BJ (cell line): ENCODE measurements at places on chromosomes 2 and 18. TPM values are rescaled to one million over a fixed set of nuclear protein-coding genes. Genes with fewer than 3 reads are reported as not detected.

DNA sequence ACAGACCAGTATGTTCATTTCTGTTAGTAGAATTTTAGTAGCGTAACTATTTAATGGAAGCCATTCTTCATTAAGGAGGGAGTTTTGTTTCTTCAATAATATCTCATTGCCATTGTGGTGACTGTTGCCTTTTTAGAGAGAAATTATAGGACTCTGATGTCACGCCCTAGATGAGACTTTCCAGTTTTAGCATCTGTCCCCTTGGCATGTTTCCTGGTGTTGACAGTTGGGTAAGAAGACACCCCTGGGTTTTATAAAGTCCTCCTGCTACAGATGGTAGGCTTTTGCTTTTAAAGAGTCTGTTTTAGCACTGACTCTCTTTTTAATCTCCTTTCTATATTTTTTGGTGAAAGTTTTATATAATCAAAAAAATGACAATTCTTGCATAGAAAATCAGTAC lies 41.9 kb downstream of the KCNJ3 start:
- no peak for DNase-seq

DNA sequence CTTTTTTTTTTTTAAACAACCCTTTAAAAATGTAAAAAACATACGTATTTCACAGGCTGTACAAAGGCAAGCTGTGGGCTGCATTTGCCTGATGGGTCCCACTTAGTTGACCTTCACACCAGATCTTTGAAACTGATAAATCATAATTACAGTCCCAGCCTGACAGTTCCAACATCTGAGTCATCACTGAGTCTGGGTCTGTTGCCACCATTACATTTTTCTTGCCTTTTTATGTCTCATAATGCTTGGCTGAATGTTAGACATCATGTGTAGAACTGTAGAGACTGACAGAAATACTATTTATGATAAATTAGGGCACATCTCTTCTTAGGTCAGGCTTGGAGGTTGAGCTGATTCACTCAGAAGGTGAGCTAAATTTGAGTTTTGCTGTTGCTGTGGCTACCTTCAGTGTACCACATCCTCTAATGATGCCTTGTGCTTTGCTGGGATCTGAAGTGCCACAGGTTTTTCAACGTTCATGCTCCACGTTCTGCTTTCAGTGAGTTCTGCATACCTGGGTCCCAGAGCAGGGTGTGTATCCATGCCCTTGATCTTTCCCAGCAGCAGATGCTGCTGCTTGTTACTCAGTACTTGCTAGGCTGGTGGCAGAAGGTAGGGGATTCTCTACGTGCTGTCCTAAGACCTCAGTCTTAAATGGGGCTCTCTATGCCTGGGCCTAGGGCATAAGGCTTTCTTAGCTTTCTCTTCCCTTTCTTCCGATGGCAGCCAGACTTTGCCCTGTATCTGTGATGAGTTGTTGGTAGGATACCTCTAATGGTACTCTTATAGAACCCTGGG lies 160.6 kb upstream of the SMAD7 start:
- DNase-seq = no peak

GRCh38 chr18:11998193-11998592 lies 16.9 kb downstream of the IMPA2 start:
- DNase-seq = no peak

DNA sequence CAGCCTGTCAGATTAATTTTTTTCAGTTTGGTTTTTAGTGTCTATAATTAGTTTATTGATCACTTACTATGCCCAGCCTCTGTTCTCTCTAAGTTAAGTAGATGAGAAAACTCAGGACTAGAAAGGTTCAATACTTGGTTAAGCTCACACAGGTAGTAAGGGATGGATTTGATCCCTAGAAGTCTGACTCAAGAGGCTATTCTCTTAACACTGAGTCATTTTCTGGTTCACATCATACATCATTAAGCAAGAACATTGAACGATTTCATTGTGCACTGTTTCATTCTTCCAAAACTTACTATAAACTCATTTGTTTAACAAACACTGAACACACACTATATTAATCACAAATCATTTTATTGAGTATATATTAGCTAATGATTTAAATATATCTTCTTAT lies 54.1 kb upstream of the SLC38A11 start:
- no peak for DNase-seq

- no peak for DNase-seq
These were observed 45.3 kb upstream of the UGP2 start for GRCh38 chr2:63796366-63796765.

GRCh38 chr2:143132355-143132754 lies 3.1 kb downstream of the ARHGAP15 start:
- no peak for DNase-seq

DNA sequence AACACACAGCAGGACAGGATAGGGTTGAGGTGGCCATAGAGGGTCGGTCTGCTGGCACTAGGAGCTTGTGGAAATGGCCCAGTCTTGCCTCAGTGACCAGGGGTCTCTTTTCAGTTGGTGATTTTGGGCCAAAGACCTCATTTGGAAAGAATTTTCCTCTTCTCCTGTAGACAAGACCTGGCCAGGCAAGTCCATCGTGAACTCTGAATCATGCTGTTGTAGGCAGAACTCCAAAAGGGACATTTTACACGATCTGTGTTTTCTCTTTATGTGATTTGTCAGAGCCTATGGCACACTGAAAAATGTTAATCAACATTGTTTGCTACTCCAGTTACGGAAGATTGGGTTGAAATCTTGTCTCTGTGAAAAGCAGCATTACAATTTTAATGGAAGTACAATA lies 126.1 kb upstream of the PXDN start:
- DNase-seq = no peak

GRCh38 chr2:105943977-105944376 lies 199.3 kb downstream of the NCK2 start:
- DNase-seq = no peak

- DNase-seq = no peak
These were observed 48.8 kb downstream of the TMEM163 start for GRCh38 chr2:134669731-134670669.

- DNase-seq = no peak
These were observed 201.2 kb upstream of the KLHL29 start for GRCh38 chr2:23183733-23184132.

- no peak for DNase-seq
These were observed 35.7 kb upstream of the RAB1A start for GRCh38 chr2:65165558-65165957.

DNA sequence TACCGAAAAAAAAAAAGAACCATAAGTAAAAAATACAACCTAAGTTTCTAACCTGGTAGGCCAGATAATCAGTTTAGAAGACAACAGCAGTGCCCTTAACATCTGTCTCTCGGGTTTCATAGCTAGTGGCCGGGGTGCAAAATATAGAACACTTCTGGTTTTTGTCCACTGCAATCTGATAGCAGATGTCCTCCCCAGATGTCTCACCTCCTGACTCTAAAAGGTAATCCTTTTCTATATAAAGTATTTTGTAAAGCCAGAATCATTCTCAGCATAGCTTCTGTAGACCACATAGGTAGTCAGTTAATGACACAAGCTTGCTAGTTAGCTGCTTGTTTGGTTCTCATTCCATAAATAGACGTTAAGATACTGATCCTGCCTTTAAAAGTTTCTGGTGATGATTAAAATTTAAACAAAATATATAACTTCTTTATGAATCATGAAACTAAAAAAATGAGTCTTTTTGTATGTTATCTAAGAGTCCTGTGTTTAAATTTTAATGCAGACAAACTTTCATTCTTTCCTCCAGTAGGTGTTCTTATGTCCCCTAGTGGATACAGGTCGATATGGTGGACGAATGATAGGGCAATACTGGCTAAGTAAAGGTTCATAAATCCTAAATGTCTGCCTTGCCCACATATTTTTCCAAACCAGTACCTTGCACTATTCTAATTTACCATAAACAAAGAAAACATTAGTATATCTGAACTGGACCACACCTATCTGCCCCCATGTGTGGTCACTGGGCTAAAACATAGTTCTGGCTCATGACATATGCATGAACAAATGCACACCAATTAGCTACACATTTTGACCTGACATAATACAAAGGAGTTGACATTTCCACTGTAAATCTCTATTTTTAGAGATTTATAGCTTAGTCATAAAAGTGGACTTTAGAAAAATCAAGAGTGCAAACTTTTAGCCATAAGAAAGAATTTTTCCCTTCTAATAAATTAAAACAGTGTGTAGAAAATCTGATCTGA lies 171.0 kb downstream of the SRBD1 start:
- no peak for DNase-seq

DNA sequence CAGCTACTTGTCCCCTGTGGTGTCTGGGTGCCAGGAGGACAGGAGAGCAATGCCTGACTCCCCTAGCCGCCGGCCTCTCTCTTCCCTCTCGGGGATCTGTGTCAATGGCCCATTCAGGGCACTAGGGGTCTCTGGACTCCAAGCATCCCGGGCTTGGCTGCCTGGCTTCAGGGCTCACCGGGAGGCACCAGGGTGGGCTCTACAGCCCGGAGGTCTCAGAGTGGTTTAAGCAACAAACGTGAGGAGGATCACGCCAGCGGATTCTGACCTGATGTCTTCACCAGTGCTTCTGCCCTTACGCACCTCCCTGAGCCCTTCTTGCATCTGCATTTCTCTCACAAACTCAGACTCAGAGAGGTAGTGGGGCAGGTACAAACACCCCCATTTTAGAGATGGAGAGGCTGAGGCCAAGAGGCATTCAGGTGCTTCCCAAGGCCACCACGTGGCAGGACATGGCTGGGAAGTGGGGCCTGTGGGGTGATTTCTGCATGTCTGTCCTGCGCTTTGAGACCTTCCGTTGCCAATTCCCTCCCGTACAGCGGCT lies 243.0 kb downstream of the CELF4 start:
- no peak for DNase-seq

DNA sequence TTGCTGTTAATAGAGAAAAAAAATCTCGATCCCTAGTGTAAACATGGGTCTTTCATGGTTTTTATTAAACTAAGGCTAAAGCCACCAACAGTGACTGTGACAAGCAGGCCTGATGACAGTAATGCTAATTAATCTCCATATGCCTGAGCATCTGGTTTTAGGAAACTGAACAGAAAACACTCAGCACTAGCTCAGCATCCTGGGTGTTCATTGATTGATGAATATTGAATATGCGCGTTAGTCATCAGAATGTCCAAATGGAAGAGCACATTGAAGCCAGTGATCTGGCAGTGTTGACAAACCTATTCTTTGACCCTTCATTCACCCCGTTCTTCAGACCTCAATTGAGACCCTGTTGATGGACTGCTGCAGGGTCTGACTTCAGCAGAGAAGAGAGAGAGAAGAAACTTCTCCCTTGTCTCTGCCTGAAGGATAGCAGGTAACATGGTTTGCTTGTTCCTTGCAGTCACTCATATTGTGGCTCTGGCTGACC lies 283.8 kb downstream of the RDH14 start:
- DNase-seq = no peak

GRCh38 chr18:49767111-49768050 lies 46.0 kb downstream of the ACAA2 start:
- no peak for DNase-seq

DNA sequence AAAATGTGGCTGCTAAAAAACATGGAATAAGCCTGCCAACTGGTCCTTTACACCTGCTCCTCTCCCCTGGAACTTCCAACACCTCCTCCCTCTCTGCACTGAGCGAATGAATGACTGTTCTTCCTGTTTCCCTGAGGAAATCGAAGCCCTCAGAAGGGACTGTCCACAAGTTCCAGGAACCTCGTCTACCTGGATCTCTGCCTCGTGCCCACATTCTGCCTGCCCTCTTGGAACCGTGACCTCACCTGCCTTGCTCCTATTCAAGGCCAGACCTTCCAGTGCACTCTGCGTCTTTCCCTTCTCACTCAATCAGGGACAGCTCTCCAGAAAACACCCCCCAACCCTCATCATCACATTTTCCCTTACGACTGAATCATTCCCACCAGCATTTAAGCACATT lies 4.4 kb upstream of the CAB39 start:
- no peak for DNase-seq

- DNase-seq = no peak
These were observed 535.5 kb downstream of the SUCLG1 start for GRCh38 chr2:83923531-83923930.

GRCh38 chr2:215609089-215610032 lies 173.5 kb upstream of the FN1 start:
- no peak for DNase-seq

DNA sequence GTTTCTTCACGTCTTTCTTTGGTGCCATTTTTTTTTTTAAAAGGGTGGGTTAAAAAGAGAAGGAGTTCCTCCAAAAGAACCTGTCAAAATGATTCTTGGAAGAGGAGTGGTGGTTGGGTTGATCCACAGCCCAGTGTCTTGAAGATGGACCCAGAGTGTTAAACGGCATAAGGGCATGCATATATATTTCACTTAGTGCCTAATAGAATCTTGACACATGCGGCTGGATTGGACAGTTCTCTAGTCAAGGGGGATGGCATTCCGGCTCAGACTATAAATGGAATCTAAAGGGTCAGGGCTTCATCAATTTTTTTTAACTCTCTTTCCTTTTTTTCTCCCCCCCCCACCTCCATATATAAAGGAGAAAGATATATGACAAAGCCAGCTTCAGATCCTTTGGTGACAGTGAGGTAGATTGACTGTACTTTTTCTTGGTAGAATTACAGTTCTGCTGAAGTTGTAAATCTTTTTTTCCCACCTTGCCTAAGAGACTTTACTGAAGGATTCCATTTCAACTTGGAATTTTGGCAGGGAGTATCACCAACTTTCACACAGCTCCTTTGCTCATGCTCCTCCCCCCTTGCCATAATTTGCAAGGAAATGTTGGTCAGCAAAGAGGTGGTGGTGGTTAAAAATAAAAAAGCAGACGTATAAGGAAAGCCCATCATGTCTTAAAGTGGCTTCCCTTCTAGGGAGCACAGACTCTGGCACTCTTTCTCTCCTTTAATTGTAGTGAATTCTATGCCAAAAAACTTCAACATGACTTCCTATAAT lies at the start of gene MYL1:
MYL1 (minus strand) TSS at position 160 of the 774 bp plus-strand sequence; CDS start at position 28, 132 bp downstream.
- no peak for DNase-seq

The TEKT4 gene
- polyA plus RNA-seq = not detected in 2 replicates

The ANKRD23 gene
- 0.85 and 1.4 TPM in 2 replicates for polyA plus RNA-seq

The MALL gene
- 2.2 and 2.4 TPM in 2 replicates for polyA plus RNA-seq

The HOXD13 gene
- 0.43 and 0.71 TPM in 2 replicates for polyA plus RNA-seq

The DUSP2 gene
- 0.82 and 2.2 TPM in 2 replicates for polyA plus RNA-seq

The ADAM17 gene
- 8.7 and 11.1 TPM in 2 replicates for polyA plus RNA-seq

The RAB11FIP5 gene
- polyA plus RNA-seq = 42.5 and 52.0 TPM in 2 replicates

The FAM237A gene
- polyA plus RNA-seq = not detected in 2 replicates

The PDE11A gene
- polyA plus RNA-seq = 0.53 and 1.2 TPM in 2 replicates

The ALK gene
- not detected in 2 replicates for polyA plus RNA-seq

The HOXD8 gene
- 0.86 and 1.7 TPM in 2 replicates for polyA plus RNA-seq

The LOXHD1 gene
- not detected in 2 replicates for polyA plus RNA-seq

The TUBA4A gene
- 16.8 and 23.0 TPM in 2 replicates for polyA plus RNA-seq

The UGT1A10 gene
- not detected in 2 replicates for polyA plus RNA-seq

The GNLY gene
- polyA plus RNA-seq = not detected in 2 replicates

The CD8B2 gene
- not detected in 2 replicates for polyA plus RNA-seq

The MYO3B gene
- 0.01 TPM in 1 of 2 replicates, not detected in the other for polyA plus RNA-seq
